NCI-H1092 (cell line): ENCODE measurements at places on chromosomes 1 and 21.

DNA sequence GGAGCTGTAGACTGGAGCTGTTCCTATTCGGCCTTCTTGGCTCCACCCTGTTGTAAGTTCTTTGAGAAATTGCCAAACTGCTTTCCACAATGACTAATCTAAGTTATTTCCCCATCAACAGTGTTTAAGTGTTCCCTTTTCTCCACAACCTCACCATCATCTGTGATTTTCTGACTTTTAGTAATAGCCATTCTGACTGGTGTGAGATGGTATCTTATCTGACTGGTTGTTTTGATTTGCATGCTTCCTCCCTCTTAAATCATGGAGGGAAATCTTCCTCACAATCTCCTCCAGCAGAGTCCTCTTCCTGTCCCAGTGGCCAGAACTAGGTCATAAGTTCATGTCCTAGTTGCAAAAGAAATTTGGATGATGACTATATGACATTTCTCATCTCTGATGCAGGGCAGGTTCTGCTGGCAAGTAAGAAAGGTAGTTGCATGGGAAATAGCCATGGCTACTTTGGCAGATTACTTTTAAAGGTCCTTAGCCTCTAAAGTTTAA lies 294.0 kb downstream of the LRRC40 start:
- no peak for DNase-seq

GRCh38 chr1:175470591-175470990 lies 272.8 kb downstream of the TNR start:
- no peak for DNase-seq

DNA sequence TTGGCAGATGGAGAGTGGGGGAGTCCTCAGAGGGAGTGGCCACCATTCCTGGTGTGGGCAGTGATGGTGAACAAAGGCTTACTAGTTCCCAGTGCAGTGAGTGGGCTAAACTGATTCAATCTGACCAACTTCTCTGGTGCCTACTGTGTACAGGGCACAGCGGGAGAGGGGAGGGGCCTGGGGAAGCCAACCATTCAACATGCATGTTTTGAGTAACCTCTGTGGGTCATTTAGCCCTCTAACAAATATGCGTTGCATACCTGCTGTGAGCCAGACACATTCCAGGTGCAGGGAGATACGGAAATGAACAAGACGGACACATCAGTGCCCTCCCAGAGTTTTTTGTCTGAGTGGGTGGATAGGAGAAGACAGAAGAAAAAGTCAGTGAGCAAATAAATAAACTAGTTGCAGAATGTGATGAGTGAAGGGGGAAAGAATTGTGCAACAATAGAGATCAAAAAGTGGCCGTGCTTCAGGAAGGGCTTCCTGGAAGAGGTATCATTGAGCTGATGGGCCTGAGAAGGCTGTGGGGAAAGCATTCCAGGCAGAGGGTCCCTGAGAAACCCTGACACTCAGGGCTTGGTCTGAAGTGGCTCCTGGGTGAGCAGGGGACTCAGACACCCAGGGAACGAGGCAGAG lies 78.8 kb downstream of the EPHB2 start:
- no peak for DNase-seq

DNA sequence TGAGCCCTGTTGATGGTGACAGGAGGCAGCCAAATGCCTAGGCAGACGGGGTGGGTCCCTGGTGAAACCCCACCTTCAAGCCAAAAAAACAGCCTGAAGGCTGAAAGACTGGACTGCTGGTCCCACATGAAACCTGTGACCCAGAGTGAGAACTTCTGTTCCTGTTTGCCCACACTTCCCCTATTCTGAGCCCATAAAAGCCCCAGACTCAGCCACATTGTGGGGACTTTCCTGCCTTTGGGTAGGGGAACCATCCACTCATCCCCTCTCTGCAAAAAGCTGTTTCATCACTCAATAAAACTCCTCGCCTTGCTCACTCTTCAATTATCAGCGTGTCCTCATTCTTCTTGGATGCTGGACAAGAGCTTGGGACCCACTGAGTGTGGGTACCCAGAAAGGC lies 25.2 kb downstream of the HTR6 start:
- DNase-seq, result no peak

DNA sequence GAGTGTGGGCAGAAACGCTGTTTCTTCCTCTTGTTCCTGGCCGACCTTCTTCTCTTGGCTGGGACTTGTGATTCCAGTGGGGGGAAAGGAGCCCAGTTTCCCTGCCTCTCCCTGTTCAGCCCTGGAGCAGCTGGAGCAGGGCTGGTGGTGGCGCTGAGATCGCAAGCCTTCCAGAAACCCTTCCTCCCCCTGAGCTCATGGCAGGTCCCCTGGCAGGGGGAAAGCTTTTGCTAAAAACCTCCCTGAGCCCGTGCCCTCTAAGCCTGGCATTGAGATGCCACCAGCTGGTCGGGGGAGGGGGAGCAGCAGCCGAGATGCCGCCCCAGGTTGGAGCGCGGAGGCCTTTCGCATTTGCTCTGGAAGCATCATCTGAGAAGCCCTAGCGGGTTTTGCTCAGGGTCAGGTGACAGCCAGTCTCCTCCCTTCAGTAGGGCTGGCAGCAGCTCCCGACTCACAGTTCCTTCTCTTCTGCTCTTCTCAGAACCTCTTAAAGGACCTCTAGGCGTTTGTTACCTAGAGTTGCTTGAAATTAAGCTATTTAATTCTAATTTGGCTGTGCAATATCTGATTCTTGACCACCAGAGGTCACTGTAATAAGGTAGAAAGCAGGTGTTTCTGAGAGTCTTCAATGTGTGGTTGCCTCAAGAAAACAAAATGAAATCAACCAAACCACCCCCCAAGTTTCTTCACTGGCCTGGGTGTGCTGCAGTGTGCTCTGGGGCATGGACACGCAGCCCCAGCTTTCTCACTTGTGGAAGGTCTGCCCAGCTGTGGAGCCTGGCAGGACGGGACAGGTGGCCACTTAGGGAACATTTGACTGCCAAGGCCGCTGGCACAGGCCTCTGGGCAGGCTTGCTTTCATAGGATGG lies 257.3 kb downstream of the CAMTA1 start:
- peak; percentile 56 for DNase-seq

GRCh38 chr1:26378088-26378878 lies 5.7 kb upstream of the ZNF683 start:
- no peak for DNase-seq
